ENCODE measurements at places on chromosomes 4 and X.

GRCh38 chrX:41514179-41514578, 67.0 kb downstream of the NYX start:
- DNase-seq = no peak

GRCh38 chr4:183299464-183299863, 20.6 kb downstream of the CLDN22 start:
- DNase-seq = no peak

GRCh38 chrX:129925305-129926092, 19.5 kb downstream of the UTP14A start:
- peak; percentile 72 for DNase-seq

GRCh38 chr4:86271057-86271456, 88.8 kb downstream of the MAPK10 start:
- peak; percentile 12 for DNase-seq

GRCh38 chr4:71239365-71239764, 99.5 kb upstream of the SLC4A4 start:
- peak; percentile 73 for DNase-seq

- DNase-seq = no peak
Observed at GRCh38 chr4:38663090-38663800, 754 bp upstream of the KLF3 start.
